Aorta (tissue), 5 donors: ENCODE measurements at places on chromosomes 12 and 14. TPM values are rescaled to one million over a fixed set of nuclear protein-coding genes. Genes with fewer than 3 reads are reported as not detected.

GRCh38 chr12:113005762-113006161, 27.4 kb downstream of the OAS2 start:
- H3K4me3 ChIP-seq, result no peak overlapping the region
- H3K27me3 ChIP-seq, result no peaks in the 10 kb centered on the region
- H3K36me3 ChIP-seq, result no peaks in the 10 kb centered on the region
- H3K27ac ChIP-seq, result no peak overlapping the region

GRCh38 chr14:102215071-102215470, 75.4 kb downstream of the WDR20 start:
- no peak overlapping the region for H3K4me3 ChIP-seq
- no peak overlapping the region for H3K27ac ChIP-seq
- H3K36me3 ChIP-seq, result no peaks in the 10 kb centered on the region
- H3K4me1 ChIP-seq, result no peaks in the 10 kb centered on the region

DNA sequence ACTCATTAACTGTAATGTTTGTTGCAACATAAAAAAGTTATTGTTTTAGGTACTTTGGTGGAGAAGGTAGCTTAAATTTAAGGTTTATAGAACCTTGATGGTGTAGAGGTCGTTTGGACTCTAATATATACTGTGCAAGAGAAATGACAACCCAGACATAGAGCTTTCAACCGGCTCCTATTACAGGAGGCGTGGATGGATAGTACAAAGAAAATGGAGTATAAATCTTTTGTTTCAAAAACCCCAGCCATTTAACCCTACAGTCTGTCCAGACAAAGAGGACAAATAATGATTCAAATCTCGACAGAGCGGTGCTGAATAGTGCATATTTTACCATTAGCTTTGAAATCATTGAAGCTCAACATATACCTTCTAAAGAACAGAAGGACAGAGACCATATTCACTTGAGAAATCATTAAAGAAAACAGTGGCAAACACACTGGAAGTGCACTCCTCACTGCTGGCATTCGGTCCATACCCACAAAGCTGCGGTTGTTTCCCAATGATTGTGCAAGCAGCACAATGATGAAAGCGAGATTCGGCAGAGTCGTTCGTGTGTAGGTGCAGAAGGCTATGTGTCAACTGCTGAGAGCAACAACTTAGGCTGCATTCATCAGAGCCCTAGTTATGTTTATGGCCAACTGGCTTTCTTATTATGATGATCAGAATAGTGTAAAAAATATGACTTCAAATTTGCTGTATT, 688.6 kb downstream of the NOVA1 start:
- H3K27me3 ChIP-seq, result no peaks in the 10 kb centered on the region
- DNase-seq, result no peak
- no peak overlapping the region for H3K4me3 ChIP-seq

GRCh38 chr12:6960593-6961277, 9.6 kb downstream of the PTPN6 start:
- no peak overlapping the region for H3K4me3 ChIP-seq
- no peak for DNase-seq
- H3K27me3 ChIP-seq, result no peaks in the 10 kb centered on the region
- H3K4me1 ChIP-seq, result no peaks in the 10 kb centered on the region

DNA sequence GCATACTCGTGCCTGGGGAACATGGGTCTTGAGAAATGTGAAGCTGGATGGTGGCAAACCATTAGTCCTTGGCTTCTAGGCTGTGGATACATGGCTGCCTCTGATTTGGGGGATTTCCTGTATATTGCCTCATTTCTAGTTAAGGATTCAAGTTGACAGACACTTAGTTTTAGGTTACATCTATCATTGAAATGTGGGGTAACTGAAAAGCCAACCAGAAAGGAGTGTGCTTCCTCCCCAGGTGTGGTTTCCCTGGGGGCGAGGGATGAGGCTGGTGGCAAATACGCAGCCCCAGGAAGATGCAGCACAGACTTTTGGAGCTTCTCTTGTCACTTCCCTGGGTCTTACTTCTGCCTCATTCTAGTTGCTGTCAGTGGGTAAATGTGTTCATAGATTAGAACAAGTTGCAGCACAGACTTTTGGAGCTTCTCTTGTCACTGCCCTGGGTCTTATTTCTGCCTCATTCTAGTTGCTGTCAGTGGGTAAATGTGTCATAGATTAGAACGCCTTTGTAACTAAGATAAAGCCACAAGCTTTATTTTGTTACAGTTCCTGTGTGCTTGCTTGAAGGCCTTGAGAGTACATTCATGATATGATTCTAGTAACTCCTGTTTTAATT, 85.1 kb downstream of the BORCS5 start:
- no peak for DNase-seq
- peak overlapping the region; percentile 4 for H3K27ac ChIP-seq
- H3K36me3 ChIP-seq, result no peaks in the 10 kb centered on the region
- H3K4me3 ChIP-seq, result no peak overlapping the region

The IKZF4 gene
- total RNA-seq, result 12.2 TPM

The RHOJ gene
- total RNA-seq, result 31.3 TPM

- no peaks in the 10 kb centered on the region for H3K36me3 ChIP-seq
- no peaks in the 10 kb centered on the region for H3K27me3 ChIP-seq
- H3K4me1 ChIP-seq, result peaks cover 2% of the 10 kb centered on the region
Measured at GRCh38 chr12:1776170-1776921, 44.0 kb upstream of the LRTM2 start.

DNA sequence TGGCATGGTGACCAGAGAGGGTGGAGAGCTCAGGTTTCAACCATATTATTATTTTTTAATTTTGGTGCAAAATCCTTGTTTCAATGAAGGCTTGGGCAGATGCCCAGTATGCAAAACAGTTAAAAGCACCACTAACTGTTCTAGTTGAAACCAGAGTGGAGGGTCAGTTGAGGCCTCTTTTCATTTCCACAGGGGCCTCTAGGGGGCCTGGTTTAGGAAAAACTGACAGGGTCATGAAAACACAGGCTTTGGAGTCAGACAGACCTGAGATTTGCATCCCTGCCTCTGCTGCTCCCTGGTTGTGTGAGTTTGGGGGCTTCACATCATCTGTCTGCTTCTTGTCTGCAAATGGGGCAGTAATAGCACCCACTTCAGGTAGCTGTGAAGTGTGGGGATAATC, 3.3 kb upstream of the RPH3A start:
- no peak for DNase-seq
- no peaks in the 10 kb centered on the region for H3K36me3 ChIP-seq
- H3K27ac ChIP-seq, result no peak overlapping the region

The SLC17A8 gene
- not detected for total RNA-seq
